ENCODE measurements at places on chromosomes 7 and 10. TPM values are rescaled to one million over a fixed set of nuclear protein-coding genes. Genes with fewer than 3 reads are reported as not detected.

GRCh38 chr7:21771906-21772610 is 173.6 kb downstream of the CDCA7L start:
- no peak overlapping the region for H3K4me3 ChIP-seq
- H3K27me3 ChIP-seq = no peaks in the 10 kb centered on the region
- DNase-seq = no peak
- H3K36me3 ChIP-seq = no peaks in the 10 kb centered on the region

DNA sequence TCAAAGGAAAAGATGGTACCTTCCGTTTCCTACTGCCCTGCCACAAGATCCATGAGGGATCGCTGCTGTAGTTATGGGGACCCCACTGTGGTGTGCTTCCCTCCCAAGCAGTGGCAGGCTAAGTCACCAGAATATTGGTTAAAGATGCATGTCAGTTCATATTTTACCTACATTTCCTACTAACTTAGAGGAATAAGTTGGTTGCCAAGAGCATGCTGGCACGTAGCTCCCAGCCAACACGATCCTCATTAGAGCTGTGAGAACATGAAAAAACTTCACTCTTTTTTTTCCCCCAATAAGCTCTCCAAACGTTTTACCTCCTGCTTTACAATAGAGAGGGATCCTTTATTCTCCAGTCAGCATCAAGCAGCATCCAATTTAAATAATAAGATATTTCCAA is 203.7 kb downstream of the TRIL start:
- no peak overlapping the region for H3K4me3 ChIP-seq
- H3K4me1 ChIP-seq = no peaks in the 10 kb centered on the region
- no peaks in the 10 kb centered on the region for H3K36me3 ChIP-seq
- peaks cover 5% of the 10 kb centered on the region for H3K27me3 ChIP-seq

GRCh38 chr10:4941540-4942330 is 21.5 kb upstream of the AKR1C1 start:
- H3K4me1 ChIP-seq = no peaks in the 10 kb centered on the region
- peaks cover 4% of the 10 kb centered on the region for H3K27me3 ChIP-seq
- no peak overlapping the region for H3K27ac ChIP-seq
- DNase-seq = no peak
- no peaks in the 10 kb centered on the region for H3K36me3 ChIP-seq

- H3K27me3 ChIP-seq = peaks cover 50% of the 10 kb centered on the region
- no peak overlapping the region for H3K27ac ChIP-seq
- H3K4me3 ChIP-seq = peak overlapping the region; percentile 71
Measured at GRCh38 chr10:101228966-101229265, 347 bp downstream of the LBX1 start.

GRCh38 chr10:31296754-31297153 is 22.3 kb upstream of the ZEB1 start:
- H3K27me3 ChIP-seq = no peaks in the 10 kb centered on the region
- no peak overlapping the region for H3K27ac ChIP-seq
- H3K4me3 ChIP-seq = no peak overlapping the region
- DNase-seq = no peak

DNA sequence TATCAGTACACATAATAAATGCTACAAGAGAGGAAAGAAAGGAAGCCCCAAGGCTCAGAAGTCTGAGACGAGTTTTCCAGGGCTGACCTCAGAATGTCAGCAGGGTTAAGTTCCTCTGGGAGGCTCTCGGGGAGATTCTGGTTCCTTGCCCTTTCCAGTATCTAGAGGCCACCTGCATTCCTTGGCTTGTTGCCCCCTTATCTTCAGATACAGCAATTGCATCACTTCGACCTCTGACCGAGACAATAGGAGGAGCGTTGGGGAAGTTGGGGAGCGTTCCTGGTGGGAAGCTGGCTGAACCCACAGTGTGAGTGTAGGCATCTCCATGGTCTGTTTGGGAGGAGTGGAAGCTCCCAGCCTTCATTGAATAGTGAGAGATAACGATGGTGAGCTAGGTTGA is 72.0 kb upstream of the MTPN start:
- no peaks in the 10 kb centered on the region for H3K4me1 ChIP-seq
- no peaks in the 10 kb centered on the region for H3K27me3 ChIP-seq
- H3K36me3 ChIP-seq = peaks cover 9% of the 10 kb centered on the region
- H3K4me3 ChIP-seq = no peak overlapping the region
- H3K27ac ChIP-seq = no peak overlapping the region
- DNase-seq = no peak

DNA sequence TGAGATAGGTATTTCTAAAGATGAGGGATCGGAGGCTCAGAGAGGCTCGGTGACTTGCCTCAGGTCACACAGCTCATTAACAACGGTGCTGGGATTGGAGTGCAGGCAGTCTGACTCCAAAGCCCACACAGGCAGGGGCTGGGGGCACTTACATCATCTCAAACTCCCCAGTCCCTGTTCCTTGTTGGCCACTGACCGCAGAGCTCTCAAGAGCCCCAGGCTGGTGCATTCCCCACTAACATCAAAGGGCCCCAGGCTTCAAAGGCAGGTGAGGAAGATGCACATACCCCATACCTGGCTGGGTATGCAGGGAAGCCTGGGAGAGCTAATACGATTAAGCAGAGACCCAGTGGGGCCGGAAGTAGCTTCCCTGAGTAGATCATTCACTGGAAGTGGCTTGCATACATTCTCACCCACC is 13.7 kb upstream of the NODAL start:
- H3K4me1 ChIP-seq = peaks cover 4% of the 10 kb centered on the region
- H3K36me3 ChIP-seq = no peaks in the 10 kb centered on the region
- no peak overlapping the region for H3K27ac ChIP-seq

DNA sequence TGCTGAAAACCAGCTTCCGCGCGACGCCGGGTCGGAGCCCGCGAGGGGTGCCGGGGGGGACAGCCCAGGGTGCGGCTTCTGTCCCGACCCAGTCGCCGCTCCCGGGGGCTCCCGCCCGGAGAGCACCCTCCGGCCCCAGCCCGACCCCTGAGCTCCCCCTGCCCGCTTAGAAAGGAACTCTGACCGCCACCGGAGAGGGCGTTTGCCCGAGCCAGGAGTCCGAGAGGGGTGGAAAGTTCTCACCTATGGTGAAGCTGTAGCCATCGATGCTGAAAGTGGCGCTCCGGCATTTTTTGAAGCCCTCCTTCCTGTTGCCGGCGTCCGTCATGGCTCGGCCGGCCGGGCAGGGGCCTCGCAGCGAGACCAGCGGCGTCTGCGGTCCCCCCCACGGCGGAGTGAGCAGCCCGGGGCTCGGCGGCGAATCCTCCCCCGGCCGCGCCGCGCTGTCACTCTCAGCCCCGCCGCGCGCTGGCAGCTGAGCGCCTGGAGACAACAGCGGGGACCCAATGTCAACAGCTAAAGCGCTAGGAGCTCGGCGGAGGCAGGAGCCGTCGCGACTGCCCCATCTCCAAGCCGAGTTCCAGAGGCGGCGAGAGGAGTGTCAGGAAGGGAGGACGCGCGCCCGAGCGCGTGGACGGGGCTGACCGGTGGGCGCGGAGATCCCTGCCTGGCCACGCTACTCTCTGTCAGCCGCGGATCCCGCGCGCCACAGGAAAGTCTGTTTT is 191.6 kb downstream of the LSM5 start:
- H3K27me3 ChIP-seq = peaks cover 43% of the 10 kb centered on the region
- no peak overlapping the region for H3K27ac ChIP-seq
- peaks cover 15% of the 10 kb centered on the region for H3K4me1 ChIP-seq
- peak overlapping the region; percentile 58 for H3K4me3 ChIP-seq

GRCh38 chr7:27150568-27151340 is 1.6 kb downstream of the HOXA3 start:
- peaks cover 59% of the 10 kb centered on the region for H3K4me1 ChIP-seq
- H3K27ac ChIP-seq = no peak overlapping the region
- peak; percentile 72 for DNase-seq
- H3K36me3 ChIP-seq = no peaks in the 10 kb centered on the region
- peak overlapping the region; percentile 75 for H3K4me3 ChIP-seq

DNA sequence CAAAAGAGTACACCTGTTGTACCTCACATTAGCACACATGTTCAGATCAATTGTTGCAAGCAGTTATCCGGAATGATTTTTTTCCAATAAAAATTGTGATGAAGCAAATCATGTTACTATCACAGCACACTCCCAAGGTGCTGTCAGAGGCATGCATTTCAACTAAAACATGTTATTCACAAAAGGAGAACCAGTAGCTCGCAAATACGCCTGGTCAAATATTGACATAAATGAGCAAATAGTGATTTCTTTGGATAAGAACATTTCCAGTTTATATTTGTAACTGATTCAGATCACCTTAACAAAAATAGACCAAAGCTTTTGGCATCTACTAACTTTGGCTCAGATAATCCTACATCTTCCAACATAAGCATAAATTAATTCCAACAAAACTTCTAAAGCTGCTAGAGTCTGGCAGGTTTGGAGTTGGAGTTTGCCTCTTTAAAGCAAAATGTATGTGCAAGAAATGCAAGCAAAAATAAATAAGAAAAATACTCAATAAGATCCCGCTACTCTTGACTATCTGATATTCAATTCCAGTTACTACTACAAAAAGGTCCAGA is 208.0 kb downstream of the SFMBT2 start:
- no peak for DNase-seq
- H3K27me3 ChIP-seq = no peaks in the 10 kb centered on the region
- no peak overlapping the region for H3K4me3 ChIP-seq
- peaks cover 46% of the 10 kb centered on the region for H3K36me3 ChIP-seq
- no peaks in the 10 kb centered on the region for H3K4me1 ChIP-seq

DNA sequence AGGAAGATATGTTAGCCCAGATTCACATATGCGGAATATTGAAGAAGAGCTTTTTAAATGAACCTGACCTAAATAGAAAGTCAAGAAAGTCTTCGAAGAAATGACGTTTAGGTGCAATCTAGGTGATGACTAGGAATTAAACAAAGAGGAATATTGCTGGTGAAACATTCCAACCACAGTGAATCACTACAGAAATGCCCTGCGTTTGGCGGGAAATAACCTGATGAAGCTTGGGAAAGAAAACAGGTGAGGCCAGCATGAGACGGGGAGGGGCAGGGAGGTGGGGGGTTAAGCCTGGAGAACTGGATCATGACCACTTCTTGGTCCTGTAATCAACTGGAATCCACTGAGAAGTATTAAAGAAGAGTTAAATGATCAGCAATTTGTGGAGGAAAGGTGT is 299.4 kb upstream of the VSTM2A start:
- no peak overlapping the region for H3K4me3 ChIP-seq
- no peaks in the 10 kb centered on the region for H3K36me3 ChIP-seq

DNA sequence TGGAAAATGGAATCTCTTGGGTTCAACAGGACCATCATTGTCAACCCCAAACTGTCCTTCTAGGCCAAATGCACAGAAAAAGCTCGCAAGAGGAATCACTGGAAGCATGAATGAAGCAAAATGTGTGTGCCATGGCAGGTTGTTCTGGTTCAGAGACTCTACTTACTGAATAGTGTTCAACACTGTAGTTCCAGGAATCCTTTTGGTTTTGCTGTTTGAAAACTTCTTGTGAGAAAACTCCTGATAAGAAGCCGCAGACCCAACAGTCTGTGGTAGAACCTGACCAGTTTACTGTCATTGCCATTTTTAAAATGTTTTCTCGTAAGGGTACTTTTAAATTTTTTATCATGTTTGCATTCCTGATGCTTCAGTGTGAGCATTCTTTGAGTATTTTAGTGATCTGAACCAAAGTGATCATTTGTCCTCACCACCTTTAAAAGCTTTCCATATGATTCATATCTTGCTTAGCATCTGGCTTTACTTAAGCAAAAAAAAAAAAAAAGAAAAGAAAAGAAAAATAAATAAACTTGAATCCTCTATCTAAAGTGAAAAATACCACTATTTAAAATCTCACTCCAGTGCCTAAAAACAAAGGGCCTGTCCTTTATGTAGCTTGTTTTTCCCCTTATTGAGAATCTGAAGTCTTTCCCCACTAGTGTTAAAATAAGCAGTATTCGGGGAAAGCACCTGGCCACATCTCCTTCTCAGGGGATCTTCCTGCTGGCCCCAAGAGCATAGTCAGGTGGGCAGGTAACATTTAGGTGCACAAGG is 92.4 kb downstream of the WNT2 start:
- no peak overlapping the region for H3K27ac ChIP-seq
- DNase-seq = no peak
- H3K36me3 ChIP-seq = peaks cover 3% of the 10 kb centered on the region
- H3K27me3 ChIP-seq = no peaks in the 10 kb centered on the region
- H3K4me3 ChIP-seq = no peak overlapping the region

DNA sequence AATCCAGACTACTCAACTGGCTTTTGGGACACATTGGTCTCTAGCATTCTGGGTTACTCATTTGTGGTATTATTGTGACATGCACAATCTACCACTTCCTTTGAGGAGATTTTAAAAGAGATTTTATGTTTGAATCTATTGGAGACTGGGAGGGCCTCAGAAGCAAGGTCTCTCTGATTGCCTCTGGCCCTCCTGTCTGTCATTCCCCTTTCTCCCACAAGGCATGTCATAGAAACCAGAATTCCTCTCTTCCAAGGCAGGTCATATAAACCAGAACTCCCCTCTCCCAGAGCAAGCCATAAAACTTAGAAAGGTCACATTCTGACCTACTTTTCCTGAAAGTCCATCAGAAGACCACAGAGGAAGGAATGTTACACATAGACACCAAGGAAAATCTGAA is 777.7 kb downstream of the PHTF2 start:
- no peak overlapping the region for H3K27ac ChIP-seq
- H3K4me1 ChIP-seq = no peaks in the 10 kb centered on the region
- no peaks in the 10 kb centered on the region for H3K36me3 ChIP-seq
- H3K27me3 ChIP-seq = no peaks in the 10 kb centered on the region
- H3K4me3 ChIP-seq = no peak overlapping the region
- no peak for DNase-seq

- H3K4me1 ChIP-seq = no peaks in the 10 kb centered on the region
- no peak overlapping the region for H3K4me3 ChIP-seq
- no peak for DNase-seq
Measured at GRCh38 chr7:80373429-80374032, 138.3 kb downstream of the GNAT3 start.

GRCh38 chr7:55087521-55087961 is 68.7 kb downstream of the EGFR start:
- no peak overlapping the region for H3K4me3 ChIP-seq
- no peaks in the 10 kb centered on the region for H3K36me3 ChIP-seq
- peaks cover 9% of the 10 kb centered on the region for H3K27me3 ChIP-seq
- no peak for DNase-seq
- peaks cover 5% of the 10 kb centered on the region for H3K4me1 ChIP-seq

- no peaks in the 10 kb centered on the region for H3K27me3 ChIP-seq
- peaks cover 56% of the 10 kb centered on the region for H3K4me1 ChIP-seq
- no peak for DNase-seq
Measured at GRCh38 chr10:73781548-73781878, 335 bp upstream of the CHCHD1 start.

GRCh38 chr10:121598263-121599249 is at the start of gene FGFR2:
Gene FGFR2, minus strand, starts transcription at chr10:121598444. Its CDS starts 4,627 bp downstream, at chr10:121593817.
- no peak within 1 kb of the TSS for H3K27ac ChIP-seq
- no peak for DNase-seq
- H3K4me1 ChIP-seq = peaks cover 8% of the 10 kb centered on the region
- peak within 1 kb of the TSS; percentile 61 for H3K4me3 ChIP-seq
- H3K27me3 ChIP-seq = peaks cover 52% of the 10 kb centered on the region

- no peak for DNase-seq
- H3K4me1 ChIP-seq = no peaks in the 10 kb centered on the region
- H3K27ac ChIP-seq = no peak overlapping the region
- H3K27me3 ChIP-seq = no peaks in the 10 kb centered on the region
- no peaks in the 10 kb centered on the region for H3K36me3 ChIP-seq
Measured at GRCh38 chr7:115410434-115410820, 488.5 kb downstream of the MDFIC start.

EEF1AKMT2 gene
- total RNA-seq = 18.4 TPM

FANK1 gene
- 0.96 TPM for total RNA-seq

PIP gene
- total RNA-seq = not detected

KIFBP gene
- 12.6 TPM for total RNA-seq

SLC16A12 gene
- total RNA-seq = not detected

CDC14C gene
- total RNA-seq = not detected

MPP7 gene
- 26.6 TPM for total RNA-seq

GOT1 gene
- total RNA-seq = 13.2 TPM

EFCAB10 gene
- total RNA-seq = not detected

IGFBP1 gene
- total RNA-seq = not detected

STEAP2 gene
- not detected for total RNA-seq

DRGX gene
- not detected for total RNA-seq

PVRIG gene
- total RNA-seq = 81.5 TPM

SMO gene
- 0.13 TPM for total RNA-seq

SPDYE2B gene
- not detected for total RNA-seq

CPN1 gene
- not detected for total RNA-seq

OR9A2 gene
- 0.38 TPM for total RNA-seq

All from naive thymus-derived CD8-positive, alpha-beta T cell (primary cell).